ENCODE measurements at places on chromosomes 7 and 10. TPM values are rescaled to one million over a fixed set of nuclear protein-coding genes. Genes with fewer than 3 reads are reported as not detected.

DNA sequence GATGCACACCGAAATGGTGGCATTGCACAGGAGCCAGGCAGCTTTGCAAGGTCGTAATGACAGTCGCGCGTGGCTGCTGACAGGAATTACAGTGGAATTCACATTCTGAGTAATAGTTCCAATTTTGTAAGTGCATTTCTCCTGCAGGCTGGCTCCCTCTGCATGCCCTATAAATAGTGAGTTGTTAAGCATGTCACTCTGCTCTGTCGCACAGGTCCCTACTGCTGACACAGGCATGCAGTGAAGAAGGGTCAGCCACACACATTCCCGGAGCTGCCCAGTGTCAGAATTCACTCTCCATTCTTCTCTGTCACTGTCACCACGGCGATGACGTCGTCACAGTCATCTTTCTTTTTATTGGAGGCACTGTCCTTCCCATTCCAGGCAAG is 49.2 kb upstream of the SHH start:
- peak; percentile 18 for DNase-seq

GRCh38 chr10:132122939-132123445 is 57.2 kb downstream of the JAKMIP3 start:
- DNase-seq = no peak

The C10orf62 gene
- total RNA-seq = 1.2 TPM

The GPR85 gene
- total RNA-seq = 1.0 TPM
